Activated CD4-positive, alpha-beta T cell treated with anti-CD3 and anti-CD28 coated beads, Interleukin-2, amount 10 ng/mL, durations not matched to agents 24 days and 14 days (primary cell): ENCODE measurements at places on chromosomes 5 and 9. TPM values are rescaled to one million over a fixed set of nuclear protein-coding genes. Genes with fewer than 3 reads are reported as not detected.

DNA sequence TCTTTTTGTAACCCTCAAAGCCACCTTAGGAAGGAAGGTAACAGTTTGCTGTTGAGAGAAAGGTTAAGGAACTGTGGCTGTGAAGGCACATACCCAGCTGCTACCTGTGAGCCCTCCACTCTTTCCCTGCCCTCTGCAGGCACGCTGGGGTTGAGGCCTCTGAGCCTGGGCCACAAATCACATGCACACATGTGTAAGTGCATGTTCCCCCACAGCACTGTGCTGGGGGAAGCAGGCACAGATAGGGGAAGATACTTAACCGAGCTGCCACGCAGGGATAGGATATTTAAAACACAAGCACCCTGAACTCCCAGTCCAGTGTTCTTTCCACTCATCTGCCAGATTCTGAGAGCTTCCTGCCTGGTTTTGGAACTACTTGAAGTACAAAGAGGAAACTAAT is 18.1 kb downstream of the LARP1 start:
- H3K36me3 ChIP-seq = peaks cover 10% of the 10 kb centered on the region
- no peaks in the 10 kb centered on the region for H3K27me3 ChIP-seq
- H3K4me1 ChIP-seq = peaks cover 34% of the 10 kb centered on the region
- no peak overlapping the region for H3K27ac ChIP-seq

The C9 gene
- not detected in 2 replicates for total RNA-seq

GRCh38 chr9:14690948-14691730 is 2.1 kb downstream of the ZDHHC21 start:
- H3K36me3 ChIP-seq = peaks cover 26% of the 10 kb centered on the region
- peaks cover 6% of the 10 kb centered on the region for H3K27me3 ChIP-seq
- peaks cover 37% of the 10 kb centered on the region for H3K4me1 ChIP-seq
- no peak overlapping the region for H3K4me3 ChIP-seq
- H3K27ac ChIP-seq = no peak overlapping the region
- DNase-seq = no peak

The SAXO1 gene
- total RNA-seq = not detected in 2 replicates
